ENCODE measurements at places on chromosomes 7 and 10.

DNA sequence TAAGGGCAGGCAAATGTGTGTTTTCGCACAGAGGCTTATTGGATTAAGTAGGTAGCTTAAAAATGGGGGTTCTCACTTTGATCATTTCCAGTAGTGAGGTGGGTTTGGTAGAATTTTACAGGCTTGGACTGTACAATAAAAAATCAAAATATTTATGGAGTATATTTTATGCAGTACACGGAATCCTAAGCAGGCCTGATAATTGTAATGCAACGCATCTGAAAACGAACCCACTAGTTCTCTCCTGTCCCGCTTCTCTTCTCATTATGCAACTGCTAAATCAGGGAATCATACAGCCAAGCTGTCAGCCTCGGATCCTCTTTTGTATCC, 377 bp upstream of the POLR1F start:
- DNase-seq = no peak

DNA sequence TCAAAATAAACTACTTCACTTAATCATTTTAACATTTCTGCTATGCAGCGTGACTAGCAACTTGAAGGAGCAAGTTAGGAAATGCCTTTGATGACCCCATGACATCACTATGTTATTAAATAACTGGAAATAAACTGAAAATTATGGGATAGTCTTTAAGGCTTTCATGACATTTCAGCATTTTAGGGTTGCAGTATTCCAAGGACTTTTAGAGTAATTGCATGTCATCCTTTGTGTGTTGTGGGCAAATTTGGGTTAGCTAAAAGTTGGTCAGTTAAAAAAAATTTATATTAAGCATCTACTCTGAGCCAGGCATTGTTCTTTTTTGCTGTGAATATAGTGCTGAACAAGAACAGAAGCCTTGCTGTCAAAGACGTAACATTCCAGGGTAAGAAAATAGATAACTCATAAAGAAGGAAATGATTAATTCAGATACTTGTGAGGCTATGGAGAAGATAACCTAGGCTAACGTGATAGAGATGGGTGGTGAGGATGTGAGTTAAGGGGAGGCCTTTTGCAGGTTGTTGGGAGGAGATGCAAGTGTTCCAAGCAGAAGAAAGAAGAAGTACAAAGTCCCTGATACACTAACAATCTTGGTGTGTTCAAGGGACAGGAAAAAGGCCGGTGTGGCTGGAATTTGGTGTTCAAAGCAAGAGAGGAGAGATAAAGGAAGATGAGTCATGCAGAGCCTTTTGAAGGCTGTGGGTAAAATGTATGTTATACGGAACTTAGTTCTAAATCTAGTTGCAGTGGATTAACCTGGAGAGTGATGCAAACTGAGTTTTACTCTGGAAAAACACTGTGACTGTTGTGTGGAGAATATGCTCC, 610.2 kb downstream of the AUTS2 start:
- no peak for DNase-seq

- DNase-seq = no peak
Measured at GRCh38 chr10:70358446-70358845, 24.0 kb downstream of the LRRC20 start.

DNA sequence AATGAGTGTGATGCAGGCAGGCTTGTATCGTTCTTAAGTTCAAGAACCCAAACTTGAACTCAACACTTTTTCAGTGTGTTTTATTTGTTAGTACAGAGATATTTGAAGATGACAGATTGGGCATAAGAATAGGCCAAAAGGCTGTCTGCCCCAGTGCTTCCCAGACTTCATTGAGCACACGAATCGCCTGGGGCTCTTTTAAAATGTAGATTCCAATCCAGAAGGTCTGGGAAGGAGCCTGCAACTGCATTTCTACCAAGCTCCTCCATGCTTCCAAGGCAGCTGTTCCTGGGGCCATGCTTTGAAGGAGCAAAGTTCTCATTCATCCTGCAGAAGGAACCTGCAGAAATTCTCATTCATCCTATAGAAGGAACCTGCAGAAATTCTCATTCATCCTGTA, 114.5 kb upstream of the INSYN2A start:
- DNase-seq = no peak

- DNase-seq = no peak
Measured at GRCh38 chr10:60735244-60735643, 43.0 kb upstream of the CDK1 start.

- DNase-seq = no peak
Measured at GRCh38 chr10:71974489-71975021, 10.4 kb downstream of the CHST3 start.

DNA sequence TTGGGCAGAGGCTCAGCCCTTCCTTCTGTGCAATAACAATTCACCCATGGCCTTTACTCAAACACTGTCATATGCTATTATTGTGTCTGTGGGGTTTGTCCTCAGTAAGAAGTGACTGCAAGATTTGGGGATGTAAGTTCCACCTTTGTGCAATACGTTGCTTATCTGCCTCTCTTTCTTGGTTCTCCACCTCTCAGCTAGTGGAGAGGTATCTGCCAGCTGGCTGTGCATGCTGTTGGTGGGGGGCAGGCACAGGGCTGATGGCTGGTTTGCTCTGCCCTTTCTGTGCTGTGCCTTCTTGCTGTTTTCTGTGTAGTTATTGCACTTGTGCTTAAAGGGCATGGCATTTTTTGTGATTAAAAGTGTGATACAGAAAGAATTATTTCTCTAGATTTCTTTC, 36.2 kb downstream of the CNNM1 start:
- no peak for DNase-seq

GRCh38 chr10:114174695-114175188, 739 bp upstream of the CCDC186 start:
- DNase-seq = peak; percentile 40
